MG63 (cell line): ENCODE measurements at places on chromosomes 1 and 21. TPM values are rescaled to one million over a fixed set of nuclear protein-coding genes. Genes with fewer than 3 reads are reported as not detected.

- peak; percentile 28 for DNase-seq
These were observed 25.7 kb downstream of the AADACL4 start for GRCh38 chr1:12669529-12670068.

- no peak for DNase-seq
These were observed 15.1 kb downstream of the USP33 start for GRCh38 chr1:77744576-77744975.

GRCh38 chr1:193270996-193271395 is 84.6 kb upstream of the B3GALT2 start:
- DNase-seq = no peak

GRCh38 chr1:54381524-54381923 is 24.7 kb downstream of the SSBP3 start:
- DNase-seq = no peak

- no peak for DNase-seq
These were observed 100.3 kb upstream of the ADAMTS5 start for GRCh38 chr21:27067226-27067625.

GRCh38 chr1:65904681-65905083 is 112.0 kb downstream of the PDE4B start:
- peak; percentile 59 for DNase-seq

- DNase-seq = no peak
These were observed 126.4 kb upstream of the GADD45A start for GRCh38 chr1:67558449-67559193.

DNA sequence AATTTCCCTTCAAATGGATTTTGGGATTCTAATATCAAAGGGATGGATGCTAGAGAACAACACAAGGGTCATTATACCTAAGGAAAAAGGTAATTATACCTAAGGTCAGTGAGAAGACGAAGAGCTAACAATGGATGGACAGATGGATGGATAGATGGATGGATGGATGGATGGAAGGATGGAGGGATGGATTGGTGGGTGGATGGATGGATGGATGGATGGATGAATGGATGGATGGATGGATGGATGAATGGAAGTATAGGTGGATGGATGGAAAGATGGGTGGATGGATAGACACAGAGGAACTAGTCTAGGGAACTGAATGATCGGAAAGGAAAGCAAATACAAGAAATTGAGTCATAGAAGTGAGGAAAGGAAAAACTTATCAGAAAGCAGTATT is 34.0 kb downstream of the SLC35F3 start:
- DNase-seq = no peak

- DNase-seq = peak; percentile 91
These were observed 41.8 kb downstream of the ZNF281 start for GRCh38 chr1:200367841-200368534.

DNA sequence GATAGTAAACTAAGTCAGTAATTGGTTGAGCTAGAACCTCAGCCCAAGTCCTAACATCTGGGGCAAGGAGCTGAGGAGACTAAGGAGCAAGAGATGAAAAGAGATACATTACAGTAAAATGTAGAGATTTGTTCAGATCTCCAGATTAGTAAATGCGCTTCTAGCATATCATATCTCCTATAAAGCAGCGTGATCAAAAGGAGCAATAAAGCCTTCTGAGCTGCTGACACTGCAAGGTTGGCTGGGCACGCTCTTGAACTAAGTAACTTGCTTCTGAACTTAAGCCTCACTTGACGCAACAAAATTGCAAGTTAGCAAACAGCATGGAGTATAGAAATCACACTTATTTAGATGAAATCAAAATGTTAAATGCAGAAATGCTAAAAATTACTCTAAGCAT is 80.9 kb downstream of the LRRC53 start:
- no peak for DNase-seq

GRCh38 chr21:35824136-35824535 is 236.2 kb downstream of the SETD4 start:
- no peak for DNase-seq

DNA sequence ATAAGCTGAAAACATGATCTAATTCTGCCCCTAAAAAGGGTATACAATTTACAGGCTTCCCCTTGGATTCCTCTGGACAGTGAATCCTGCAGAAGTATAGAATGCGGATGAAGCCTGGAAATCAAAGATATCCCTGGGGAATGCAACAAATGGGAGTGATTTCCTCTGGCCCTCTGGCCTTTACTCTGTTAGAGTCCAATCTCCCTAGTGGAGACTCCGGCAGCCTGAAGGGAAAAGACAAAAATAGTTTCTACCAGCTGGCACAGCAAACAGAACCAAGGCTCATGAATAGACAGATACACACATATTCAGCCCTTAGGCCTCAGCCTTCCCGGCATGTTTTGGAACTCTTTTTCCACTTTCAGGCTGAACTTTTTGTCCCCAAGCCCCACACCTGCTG is 3.9 kb upstream of the LRRC52 start:
- no peak for DNase-seq

GRCh38 chr1:32612189-32612881 is 38.0 kb downstream of the ZBTB8OS start:
- peak; percentile 86 for DNase-seq

GRCh38 chr21:21383126-21383525 is 384.9 kb downstream of the NCAM2 start:
- DNase-seq = peak; percentile 13

- no peak for DNase-seq
These were observed 37.2 kb upstream of the SCCPDH start for GRCh38 chr1:246687002-246687401.

DNA sequence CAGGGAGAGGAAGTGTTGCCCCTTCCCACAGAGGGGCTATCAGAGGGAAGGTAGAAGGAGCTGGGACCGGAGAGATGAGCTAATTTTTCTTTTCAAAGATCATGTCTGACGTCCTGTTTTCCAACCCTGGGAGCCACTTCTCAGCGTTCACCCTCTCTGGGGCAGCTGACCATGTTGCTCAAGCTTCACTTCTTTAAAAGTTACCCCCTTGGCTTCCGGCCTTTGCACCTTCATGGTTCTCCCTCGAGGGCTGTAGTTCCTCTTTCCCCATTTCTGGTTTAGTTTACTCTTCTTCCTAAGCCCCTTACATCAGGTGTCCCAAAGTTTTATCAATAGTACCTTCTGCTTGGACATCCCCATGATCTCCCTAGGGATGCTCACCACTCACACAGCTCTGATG is 23.8 kb upstream of the CSF1 start:
- DNase-seq = no peak

DNA sequence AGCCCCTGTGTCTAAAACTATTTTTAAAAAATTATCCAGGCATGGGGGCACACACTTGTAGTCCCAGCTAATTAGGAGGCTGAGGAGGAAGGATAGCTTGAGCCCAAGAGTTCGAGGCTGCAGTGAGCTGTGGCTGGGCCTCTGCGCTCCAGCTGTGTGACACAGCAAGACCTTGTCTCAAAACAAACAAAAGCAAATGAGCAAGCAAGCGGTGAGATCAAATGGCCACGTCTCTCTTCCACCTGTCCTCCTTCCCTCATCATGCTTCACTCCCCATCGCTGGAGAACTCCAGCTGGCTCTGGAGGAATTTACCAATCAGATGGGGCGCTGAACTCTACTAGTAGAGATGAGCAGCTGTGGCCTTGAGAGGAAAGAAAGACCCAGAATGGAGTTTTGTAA is 14.0 kb upstream of the REN start:
- DNase-seq = no peak

DNA sequence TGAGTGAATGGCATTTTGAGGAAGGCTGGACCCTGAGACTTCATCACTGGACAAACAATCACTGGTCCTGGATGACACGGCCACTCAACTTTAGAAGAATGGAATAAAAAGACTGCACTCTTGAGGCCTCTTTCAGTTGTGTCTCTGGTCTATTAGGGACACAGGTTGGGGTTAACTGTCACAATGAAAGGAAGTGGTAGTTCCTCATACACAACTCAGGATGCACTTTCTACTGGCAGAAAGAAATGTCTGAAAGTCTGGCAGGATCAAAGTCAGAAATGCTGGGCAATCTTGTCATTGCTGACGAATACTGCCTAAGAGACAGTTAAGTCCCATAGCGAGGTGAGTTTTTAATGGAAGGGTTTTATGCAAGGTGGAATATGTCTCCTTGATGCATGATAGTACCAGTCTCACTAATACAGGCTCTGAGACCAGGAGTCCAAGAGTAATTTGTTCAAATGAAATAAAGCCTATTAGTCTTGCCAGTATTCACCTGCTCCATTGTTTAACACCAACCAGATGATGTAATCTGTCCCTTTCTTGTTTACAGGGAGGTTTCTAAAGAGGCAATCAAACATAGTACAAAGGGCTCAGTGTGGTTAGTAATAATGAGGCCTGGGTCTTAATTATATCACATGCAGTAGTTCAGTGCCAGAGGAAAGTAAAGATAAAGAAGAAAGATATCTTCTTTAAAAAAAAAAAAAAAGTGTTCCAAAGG is 11.2 kb upstream of the RRP15 start:
- DNase-seq = no peak

DNA sequence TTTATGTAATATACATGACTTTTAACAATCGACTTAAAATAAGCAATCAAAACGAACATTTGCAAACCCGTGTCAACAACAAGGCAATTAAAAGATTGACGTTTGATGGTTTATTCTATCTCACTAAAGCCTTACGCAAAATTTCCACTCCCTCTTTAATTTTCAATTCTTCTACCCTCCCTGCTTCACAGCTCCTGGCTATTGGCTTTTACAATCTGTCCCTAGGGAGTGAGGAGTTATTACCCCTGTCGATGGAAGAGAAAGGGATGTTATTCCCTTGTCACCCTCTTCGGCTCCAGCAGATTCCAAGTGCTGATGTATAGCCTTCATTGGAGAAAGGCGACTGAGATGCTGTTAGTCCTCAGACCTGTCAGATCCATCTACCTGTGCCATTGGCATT is 161.3 kb downstream of the ZNF281 start:
- DNase-seq = no peak

GRCh38 chr1:20931930-20932436 is 144.9 kb upstream of the HP1BP3 start:
- DNase-seq = no peak

GRCh38 chr1:177825276-177825901 is 144.5 kb downstream of the SEC16B start:
- no peak for DNase-seq

DNA sequence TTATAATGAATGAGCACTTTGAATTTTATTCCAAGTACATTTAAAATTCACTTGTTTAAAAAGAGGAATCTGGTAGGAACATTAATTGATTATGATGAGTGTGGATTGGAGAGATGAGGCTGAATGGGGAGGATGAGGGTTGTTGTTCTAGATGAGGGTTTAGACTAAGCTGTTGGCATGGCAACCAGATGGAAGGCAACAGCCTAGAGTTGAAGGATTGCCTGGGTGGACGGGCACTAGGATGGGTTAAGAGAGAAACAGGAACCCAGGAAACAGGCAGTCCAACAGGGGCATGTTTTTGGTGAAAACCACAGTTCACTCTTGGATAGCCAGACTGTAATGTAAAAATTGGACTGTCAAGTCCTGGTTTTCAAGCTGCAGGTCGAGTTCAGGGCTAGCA is 125.5 kb downstream of the CHRM3 start:
- DNase-seq = no peak

DNA sequence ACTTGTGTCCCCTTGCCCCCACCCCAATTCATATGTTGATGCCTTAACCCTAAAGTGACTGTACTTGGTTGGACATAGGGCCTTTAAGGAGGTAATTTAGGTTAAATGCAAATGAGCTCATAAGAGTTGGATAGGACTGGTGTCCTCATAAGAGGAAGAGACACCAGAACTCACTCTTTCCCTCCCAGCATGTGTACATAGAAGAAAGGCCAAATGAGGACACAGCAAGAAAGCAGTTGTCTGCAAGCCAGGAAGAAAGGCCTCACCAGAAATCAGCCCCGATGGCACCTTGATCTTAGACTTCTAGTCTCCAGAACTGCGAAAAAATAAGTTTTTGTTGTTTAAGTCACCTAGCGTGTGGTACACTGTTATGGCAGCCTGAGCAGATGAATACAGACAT is 45.5 kb downstream of the RAB3GAP2 start:
- DNase-seq = no peak

DNA sequence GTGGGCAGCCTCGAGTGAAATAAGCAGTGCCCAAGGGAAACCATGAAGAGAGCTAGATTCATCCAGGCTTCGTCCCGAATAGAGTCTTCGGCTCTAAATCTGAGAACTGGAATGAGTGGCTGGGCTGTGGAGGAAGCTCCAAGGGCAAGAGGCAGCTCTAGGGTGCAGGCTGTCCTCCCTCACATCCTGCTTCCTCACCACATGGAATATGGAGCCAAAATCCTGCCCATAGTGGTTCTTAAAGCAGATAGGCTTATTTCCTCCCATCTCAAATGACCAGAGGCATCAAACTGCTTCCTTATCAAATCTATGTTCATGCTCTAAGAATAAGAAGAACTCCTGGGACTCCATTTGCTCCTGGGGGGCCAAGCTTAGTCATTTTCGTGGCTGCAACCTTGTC is 2.5 kb downstream of the IL24 start:
- DNase-seq = no peak

DNA sequence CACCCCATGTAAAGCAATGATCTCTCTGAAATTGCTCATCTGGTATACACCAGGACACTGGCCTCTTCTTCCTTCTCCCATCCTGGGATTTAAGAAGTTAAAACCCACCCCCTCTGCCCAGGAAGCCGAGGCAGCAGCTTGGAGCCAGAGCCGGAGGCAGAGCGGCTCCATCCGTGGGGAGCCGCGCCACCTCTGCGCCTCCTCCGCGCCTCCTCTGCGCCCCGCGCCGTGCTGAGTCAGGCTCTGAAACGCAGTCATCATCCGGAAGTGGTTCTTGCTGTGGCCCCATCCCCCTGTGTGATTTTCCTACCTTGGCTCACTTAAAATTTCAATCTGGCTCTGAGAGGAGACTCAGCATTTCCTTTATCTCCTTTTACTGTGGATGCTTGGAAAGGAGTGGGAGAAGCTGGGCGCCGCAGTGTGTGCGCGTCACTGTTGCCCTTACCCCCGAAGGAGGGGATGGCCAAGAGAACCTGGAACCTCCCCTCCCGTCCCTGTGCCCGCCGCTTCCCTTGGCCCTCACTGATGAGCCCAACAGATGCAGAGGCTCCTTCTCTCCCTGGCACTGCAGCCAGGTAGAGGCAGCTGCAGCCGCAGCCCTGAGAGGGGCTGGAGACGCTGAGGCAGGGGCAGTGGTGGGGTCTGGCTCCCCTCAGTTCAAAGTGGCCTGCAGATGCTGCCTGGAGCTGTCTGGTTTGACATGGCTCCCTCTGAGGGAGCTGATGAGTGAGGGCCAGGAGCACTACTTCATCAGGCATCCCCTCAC is 15.3 kb upstream of the NPHP4 start:
- no peak for DNase-seq

GRCh38 chr1:114128293-114128692 is 25.4 kb downstream of the SYT6 start:
- no peak for DNase-seq

DNA sequence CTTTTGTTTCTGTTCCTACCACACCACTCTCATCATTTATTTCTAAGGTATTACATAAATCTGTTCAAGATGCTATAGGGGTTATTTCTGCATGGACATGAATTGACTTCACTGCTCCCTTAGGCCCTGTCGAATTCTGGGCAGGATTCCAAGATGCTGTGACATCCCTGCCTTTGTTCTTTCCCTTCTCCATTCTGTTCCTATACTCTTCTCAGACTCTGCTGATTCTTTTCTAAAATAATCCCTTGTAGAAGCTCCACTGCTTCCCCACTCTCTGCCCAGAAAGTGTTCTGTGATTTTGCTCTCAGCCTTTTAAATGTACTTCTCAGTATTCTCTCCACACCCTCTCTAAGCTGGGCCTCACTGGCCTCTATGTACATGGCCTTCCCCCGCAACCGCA is 99.2 kb downstream of the PHTF1 start:
- DNase-seq = no peak

CAPN2 gene
- total RNA-seq = 198 and 218 TPM in 2 replicates

SLC44A3 gene
- 0.26 and 0.57 TPM in 2 replicates for total RNA-seq

RXRG gene
- total RNA-seq = 0.47 TPM in 1 of 2 replicates, not detected in the other

ENO1 gene
- total RNA-seq = 2,801 and 3,884 TPM in 2 replicates

PTPRC gene
- total RNA-seq = 7.0 and 12.1 TPM in 2 replicates

INKA2 gene
- 1.1 TPM in 2 replicates for total RNA-seq
